Skin of body (tissue), 3 donors: ENCODE measurements at places on chromosomes 3 and 15.

DNA sequence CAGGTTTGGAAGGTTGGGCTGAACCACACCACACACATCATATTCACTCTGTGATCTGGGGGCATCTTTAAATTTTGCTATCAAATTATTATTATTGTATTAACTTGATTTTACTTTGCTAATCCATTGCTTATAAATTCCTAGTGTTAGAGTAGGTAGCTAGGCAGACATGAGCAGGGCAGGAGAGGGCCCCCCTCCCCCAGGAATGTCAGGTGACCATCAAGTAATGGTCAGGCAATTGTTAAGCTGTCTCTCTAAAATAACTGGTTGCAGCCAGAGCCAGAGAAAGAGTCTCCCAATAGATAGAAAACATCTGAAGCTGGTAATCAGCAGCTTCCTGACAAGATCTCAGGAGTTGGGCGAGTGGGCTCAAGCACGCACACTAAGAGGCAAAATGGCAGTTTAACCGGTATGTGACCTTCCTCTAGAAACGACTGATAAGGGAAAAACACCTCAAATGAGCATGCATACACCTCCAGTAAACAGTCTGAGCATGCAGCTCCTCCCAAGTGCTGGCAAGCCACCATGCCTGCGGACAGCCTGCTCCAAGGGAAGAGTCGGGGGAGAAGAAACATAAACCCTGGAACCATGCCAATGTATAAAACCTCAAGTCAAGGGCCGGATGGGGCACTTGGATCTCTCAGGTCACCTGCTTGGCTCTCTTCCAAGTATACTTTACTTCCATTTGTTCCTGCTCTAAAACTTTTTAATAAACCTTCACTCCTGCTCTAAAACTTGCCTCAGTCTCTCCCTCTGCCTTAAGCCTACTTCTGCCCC, 3.1 kb upstream of the CXCR6 start:
- DNase-seq, result no peak

DNA sequence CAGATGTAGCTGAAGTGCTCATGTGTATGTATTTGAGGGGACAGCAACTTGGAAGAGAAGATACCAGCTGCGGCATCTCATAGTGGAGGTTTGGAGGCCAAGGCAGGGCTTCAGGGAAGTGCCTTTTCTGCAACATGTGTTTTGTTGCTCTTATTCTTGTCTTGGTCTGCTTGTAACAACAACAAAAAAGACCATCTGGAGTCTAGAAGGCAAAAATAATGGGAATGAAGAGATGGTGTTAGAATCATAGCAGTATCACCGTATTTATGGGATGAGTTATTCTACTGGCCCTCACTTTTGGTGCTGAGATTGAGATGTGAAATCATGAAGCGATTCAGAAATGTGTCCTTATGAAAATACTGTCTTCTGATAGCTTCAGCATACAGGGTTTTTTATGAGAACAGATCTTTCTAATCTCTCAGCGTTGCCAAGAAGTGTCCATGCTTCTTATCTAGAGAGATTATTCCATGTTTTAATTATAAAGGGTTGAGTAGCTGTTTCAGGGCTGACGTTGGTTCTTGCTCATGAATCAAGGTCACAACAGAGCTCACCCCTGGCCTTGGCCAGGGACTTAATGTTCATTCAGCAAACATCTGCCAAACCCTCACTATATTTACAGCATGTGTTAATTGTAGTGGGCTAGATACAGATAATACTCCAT, 58.0 kb downstream of the ITPR1 start:
- no peak for DNase-seq

DNA sequence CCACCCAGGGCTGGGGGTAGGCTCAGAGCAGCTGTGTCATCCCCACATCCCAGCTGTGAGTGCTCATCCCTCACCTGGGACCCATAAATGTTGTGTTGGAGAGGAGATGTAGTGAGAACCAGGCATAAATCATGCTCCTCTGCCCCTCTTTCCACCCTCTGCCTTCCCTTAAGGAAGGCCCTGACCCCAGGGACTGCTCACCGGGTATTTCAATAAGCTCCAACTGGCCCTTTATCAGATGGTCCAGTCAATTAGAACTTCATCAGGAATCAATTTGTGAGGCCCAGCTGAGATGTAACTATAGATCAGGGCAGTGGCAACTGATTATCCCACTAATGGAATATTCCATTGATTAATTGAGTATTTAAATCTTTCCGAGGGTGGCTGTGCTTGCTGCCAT, 50.8 kb upstream of the NTRK3 start:
- DNase-seq, result no peak

- peak; percentile 32 for DNase-seq
These were observed 557.6 kb upstream of the ADAMTS9 start for GRCh38 chr3:65245133-65246063.

GRCh38 chr3:16770021-16770420, 114.7 kb upstream of the PLCL2 start:
- DNase-seq, result no peak

DNA sequence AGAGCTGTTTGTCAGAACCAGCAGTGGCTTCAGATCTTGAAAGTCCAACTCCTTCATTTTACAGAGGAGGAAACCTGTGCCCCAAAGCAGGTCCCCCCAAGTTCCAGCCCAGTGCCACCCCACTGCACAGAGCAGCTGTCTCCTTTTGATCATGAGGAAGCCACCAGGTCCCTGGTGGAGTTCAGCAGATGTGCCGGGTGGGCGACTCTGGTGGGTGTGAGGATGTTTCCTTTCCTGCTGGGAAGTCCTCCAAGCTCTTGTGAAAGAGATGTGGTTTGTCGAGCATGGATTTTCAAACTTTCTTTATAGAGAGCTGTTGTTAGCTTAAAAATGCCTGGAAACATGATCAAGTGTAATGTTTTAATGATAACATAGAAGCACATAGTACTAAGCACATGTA, 52.0 kb downstream of the SMAD3 start:
- peak; percentile 74 for DNase-seq

GRCh38 chr15:40952901-40953712, at the start of gene CHAC1:
Gene CHAC1, plus strand, starts transcription at chr15:40953471. Its CDS starts 113 bp downstream, at chr15:40953584.
- DNase-seq, result peak; percentile 72

- DNase-seq, result no peak
These were observed 61.6 kb downstream of the DIPK2A start for GRCh38 chr3:144033240-144033589.
